Tibial nerve (tissue), 4 donors: ENCODE measurements at places on chromosomes 7 and 10.

- no peak for DNase-seq
Observed at GRCh38 chr7:30880941-30881340, 30.7 kb upstream of the AQP1 start.

DNA sequence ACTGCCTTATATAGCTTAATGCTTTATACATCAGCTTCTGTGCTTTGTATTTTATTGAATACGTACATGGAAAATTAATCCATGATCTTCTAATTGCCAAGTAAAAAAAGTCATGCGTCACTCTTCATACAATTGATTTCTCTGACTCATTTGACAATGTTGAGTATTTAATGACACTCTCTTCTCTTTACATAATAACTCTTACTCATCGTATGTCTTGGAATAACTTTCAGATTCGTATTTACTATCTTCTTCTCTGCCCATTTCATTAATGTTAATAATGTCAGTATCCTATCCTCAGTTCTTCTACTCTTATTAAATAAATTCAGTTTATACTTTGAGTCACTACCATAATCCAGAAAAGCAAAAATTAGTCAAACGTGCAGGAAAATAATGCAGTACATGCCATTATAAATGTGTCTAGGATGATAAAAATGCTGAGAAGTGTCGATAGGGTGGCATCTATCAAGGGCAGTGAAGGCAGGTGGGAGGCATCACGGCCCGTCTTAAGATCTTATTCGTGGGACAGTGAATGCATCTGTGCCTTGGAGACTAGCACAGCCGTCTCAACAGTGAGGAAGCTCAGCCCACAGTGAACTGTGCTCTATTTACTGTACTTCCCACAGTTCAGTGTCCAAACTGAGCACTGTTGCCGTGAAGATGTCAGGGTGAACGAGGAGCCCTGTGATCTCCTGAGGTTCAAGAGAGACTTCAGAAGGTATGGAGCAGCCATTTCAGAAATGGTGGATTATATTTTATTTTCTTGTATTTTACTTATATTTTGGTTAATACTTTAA, 39.8 kb upstream of the AKR1E2 start:
- DNase-seq, result no peak

- DNase-seq, result no peak
Observed at GRCh38 chr7:74116356-74116755, 32.8 kb downstream of the LIMK1 start.

DNA sequence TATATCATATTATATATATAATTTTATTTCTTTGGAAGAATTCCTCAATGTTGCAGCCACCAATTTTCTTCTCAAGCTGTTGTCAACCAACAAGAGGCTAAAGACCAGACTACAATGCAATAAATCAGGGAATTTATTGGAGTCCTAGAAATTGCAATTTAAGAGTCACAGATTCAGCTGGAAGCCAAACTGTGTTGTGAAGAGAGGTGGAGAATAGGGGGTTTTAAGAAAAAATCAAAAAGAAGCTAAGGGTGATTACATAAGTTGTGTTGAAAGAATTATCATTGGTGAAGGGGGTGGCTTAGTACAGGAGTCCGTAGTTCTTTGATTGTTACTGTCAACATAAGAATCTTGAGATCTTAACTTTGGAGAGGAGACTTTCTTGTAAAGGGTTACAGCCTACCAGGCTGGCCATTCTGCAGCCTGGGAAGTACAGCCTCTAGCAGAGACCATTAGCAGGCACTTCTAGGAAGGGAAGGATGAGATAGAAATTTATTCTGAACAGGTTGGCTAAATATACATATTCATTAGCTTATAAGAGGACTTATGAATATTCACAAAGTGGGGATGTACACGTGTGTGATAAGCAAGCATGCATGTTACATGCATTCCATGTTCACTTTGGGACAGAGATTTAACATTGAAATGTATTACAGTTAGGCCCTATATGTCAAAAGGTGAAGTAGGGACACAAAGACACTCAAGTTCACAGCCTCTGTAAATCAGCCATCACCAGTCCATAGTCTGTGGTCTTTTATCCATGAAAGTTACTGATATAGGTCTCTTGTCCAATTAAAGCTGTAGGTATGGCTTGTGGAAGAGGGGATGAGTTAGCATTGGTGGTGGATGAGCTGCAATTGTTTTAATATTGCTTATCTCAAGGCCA, 8.3 kb upstream of the TMEM168 start:
- DNase-seq, result no peak

GRCh38 chr7:43054052-43054722, 58.3 kb upstream of the HECW1 start:
- no peak for DNase-seq

DNA sequence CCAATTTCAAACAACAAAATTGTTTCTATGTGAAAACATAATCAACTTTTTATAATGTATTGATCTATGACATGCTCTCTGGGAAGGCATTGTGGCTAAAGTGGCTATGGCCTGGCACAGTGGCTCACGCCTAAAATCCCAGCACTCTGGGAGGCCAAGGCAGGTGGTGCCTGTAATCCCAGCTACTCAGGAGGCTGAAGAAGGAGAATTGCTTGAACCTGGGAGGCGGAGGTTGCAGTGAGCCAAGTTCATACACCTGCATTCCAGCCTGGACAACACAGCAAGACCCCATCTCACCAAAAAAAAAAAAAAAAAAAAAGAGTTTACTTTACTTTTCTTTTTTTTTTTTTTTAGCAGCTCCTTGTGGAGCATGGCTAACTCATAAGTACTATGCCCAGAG, 38.9 kb upstream of the CPN1 start:
- DNase-seq, result no peak

DNA sequence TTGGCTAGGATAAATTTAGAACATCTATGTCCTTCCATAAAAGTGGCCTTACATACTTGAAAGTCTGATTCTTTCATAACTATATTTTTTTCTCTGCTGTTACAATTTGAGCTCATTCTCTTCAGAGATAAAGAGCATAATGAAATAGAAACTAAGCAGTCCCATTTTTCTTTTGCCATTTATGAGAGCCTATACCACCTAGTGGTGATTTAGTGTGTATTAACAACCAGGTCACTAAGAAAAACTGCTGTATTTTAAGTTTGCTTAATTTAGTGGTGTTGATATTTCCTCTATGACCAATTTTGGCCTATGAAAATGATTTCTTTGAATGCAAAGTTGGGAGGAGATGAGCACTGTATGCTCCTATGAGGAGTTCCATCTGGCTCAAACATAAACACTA, 88.7 kb upstream of the ZWINT start:
- DNase-seq, result no peak

DNA sequence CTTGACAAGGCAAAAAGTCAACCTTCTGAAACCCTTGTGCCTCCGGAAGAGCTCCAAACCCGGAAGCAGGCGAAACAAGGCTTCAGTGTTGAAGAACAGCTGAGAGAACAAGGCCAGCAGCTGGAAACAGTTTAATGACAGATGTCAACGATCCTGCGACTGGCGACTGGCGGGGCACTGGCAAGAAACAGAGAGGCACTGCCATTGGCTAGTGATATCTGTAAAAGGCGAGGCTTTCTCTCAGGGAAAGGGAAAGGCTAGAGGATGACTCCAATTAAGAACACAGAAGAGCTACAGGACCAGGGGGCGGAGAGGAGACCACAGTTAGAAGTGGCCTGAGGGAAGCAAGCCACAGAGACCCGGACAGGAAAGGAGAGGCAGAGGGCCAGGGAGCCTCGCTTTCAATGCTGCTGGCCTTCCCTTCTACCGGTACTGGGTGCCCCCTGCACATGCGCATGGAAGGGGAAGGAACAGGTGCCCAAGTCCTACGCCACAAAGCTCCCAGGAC, 19.4 kb downstream of the ITGB1 start:
- DNase-seq, result no peak

DNA sequence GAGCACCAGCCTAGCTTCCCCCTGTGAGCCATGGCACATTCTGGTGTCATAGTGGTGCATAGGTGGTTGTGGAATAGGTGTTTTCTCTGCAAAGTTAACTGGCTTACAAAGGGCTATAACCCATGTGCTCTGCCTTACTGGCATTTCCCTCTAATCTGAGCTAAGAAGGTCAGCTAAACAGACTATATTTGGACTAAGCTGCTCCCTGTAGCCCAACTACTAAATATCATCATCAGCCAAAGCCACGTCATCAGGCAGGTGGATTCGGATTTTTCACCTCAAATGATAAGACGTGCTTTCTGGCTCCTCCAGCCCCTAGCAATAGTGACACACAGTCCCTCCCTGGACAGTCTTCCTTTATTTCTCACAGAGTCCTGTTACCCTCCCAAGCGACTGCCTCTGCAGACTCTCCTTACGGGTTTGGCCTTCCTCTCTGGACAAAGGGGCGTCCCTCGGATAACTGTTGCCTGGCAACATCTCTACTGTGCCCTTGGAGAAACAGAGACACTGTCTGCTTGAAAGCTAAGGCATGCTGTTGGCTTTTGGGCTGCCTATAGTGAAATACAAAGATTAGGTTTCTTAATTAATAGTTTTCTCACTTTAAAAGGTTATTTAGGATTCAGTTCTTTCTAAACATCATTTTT, 9.1 kb downstream of the SLC13A4 start:
- no peak for DNase-seq

DNA sequence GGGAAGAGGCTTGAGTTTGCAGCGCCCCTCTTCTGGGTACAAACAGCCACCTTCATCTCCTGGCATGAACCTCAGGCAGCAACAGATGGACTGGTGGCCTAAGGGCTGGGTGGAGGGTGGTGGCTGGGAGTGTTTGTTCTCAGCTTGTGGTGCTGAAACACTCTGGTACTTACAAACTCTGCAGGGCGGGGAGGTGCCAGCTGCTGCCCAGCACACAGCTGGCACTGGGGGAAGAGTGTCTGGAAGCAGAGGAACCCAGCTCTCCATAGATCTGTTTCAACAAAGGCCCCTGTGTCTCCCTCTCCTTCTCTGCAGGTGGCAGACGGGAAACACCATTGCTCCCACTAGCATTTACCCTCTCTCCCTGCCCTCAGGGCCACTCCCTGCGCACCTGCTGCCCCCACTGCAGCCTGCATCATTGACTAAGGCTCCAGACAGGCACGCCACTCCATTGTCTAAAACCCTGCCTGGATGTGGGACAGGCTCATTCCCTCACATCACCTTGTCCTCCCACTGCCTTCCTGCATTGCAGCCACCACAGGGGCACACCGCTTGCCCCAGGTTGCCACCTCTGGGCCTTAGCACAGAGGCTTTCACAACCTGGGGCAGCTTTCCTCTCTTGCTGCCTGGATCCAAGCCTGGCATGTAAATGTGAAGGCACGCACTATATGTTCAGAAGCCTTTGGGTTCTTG, 6.5 kb downstream of the ARHGAP22 start:
- no peak for DNase-seq

GRCh38 chr7:20784388-20785156, 2.1 kb downstream of the SP8 start:
- DNase-seq, result no peak

DNA sequence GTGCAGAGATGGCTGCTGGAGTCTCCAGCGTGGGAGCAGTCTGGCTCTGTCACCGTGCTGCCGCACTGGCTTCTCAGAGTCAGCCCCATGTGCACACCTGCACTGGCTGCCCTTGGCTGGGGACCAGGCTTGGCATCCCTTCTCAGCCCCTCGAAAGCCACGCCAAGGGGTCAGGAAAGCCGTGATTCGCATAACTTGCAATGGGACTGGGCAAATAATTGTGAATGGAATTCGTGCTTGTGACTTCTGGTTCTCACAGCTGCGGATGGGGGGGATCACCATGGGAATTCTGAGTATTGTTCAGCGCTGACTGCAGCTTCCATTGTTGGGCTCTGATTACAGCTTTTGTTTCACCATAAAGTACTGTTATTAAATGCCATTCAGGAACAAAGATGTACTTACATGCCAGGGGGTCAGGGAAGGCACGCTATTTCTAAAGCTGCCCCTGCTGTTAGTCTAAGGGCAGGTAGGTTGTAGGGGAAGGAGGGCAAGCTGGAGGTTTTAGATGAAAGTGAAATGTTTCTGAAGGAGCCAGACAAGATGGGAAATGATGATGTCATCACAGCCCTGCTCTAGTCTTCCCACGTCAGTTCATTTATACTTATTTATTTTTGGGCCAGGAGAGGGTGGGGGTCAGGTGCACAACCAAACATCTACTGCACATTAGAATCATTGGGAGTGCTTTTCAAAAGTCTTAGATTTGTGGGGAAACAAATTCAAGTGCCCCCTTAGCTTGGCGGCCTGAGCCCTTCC, 5.8 kb upstream of the PLEKHA1 start:
- no peak for DNase-seq

DNA sequence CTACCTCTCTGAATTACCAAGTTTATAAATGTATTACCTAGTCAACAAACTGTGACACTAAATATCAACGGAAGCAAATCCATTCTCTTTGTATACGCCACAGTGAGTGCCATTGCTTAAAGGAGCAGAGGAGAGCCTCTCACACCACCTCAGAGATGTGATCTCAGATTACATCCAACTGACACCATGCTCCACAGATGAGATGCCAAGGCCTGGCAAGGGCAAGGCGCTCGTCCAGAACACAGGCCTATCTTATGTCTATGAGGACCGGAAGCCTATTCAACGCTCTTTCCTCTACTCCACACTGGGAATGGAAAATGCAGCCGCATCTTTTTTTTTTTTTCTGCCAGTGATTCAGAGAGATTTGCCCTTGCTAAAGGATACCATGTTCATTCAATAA, 11.4 kb downstream of the PDIA4 start:
- no peak for DNase-seq

GRCh38 chr7:4633012-4633411, 49.1 kb upstream of the FOXK1 start:
- no peak for DNase-seq

GRCh38 chr7:132486274-132486610, 90.0 kb downstream of the PLXNA4 start:
- peak; percentile 31 for DNase-seq

DNA sequence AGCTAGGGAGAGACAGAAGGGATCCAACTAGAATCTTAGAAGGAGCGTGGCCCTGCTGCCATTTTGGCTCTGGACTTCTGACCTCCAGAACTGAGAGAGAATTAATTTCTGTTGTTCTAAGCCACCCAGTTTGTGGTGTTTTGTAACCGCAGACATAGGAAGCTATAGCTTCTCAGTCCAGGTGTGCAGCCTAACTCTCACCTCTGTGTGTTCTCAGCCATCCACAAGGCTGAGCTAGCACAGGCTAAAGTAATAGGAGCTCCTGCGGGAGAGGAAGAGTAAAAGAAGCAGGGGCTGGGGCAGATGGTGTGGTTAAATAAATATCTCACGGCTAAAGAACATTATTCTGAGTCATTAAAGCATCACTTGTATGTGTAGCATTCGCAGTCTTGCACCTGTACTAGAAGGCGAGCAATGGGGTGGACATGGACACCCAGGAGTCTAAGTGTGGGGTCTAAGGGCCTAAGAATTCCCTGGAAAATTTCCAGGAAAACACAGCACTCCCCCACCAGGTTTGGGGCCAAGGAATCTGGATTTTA, 94.1 kb downstream of the AOAH start:
- no peak for DNase-seq

DNA sequence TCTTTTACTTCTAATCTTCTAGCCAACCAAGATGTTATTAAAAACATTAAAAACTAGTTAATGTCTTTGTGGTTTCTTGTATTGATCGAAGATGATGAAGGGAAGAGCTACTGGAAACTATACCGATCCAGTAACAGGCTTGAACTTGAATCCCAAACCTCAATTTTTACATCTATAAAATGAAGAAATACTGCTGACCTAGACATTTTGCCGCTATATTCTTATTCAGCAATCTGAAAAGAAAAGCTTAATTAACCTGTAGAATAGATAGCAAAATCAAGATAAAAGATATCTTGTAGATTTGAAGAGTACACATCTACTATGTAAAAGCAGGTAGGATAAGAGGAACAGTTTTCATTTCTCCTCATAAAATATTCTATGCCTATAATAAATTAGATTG, 326.1 kb upstream of the LRRN3 start:
- DNase-seq, result no peak
